Ecto neural progenitor cell (in vitro differentiated cells): ENCODE measurements at places on chromosomes 3 and 15.

GRCh38 chr3:171108066-171108465, 81.5 kb upstream of the SLC2A2 start:
- DNase-seq = no peak

GRCh38 chr3:76566211-76566534, 473.7 kb upstream of the ROBO2 start:
- no peak for DNase-seq

GRCh38 chr15:73593304-73594074, 39.7 kb downstream of the NPTN start:
- DNase-seq = no peak

- no peak for DNase-seq
Observed at GRCh38 chr15:62559381-62559733, 394.3 kb upstream of the C2CD4B start.

DNA sequence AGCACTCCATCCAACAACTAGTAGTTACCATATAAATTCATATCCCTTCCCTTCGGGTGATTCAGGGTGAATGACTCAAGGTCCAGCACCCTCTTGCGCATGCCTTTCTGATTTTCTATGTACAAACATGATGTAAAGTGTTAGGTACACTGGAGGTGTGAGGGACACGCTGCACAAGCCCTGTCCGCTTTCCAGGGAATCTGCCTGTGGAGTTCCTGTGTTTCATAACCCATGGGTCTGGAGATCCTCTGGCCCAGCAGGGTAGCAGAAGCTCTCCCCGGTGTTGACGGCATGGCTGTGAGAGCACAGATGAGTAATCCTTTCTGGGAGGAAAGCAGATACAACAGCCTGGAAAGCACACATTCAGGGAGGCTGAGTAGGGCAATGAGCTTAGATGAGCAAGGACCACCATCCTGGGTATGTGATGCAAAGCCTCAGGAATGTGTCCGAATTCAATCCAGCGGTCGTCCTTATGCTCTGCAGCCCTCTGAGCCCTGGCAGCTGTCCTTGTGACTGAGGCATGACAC, 142.9 kb upstream of the TP63 start:
- DNase-seq = no peak

GRCh38 chr3:193874997-193875593, 260.9 kb upstream of the HES1 start:
- no peak for DNase-seq

DNA sequence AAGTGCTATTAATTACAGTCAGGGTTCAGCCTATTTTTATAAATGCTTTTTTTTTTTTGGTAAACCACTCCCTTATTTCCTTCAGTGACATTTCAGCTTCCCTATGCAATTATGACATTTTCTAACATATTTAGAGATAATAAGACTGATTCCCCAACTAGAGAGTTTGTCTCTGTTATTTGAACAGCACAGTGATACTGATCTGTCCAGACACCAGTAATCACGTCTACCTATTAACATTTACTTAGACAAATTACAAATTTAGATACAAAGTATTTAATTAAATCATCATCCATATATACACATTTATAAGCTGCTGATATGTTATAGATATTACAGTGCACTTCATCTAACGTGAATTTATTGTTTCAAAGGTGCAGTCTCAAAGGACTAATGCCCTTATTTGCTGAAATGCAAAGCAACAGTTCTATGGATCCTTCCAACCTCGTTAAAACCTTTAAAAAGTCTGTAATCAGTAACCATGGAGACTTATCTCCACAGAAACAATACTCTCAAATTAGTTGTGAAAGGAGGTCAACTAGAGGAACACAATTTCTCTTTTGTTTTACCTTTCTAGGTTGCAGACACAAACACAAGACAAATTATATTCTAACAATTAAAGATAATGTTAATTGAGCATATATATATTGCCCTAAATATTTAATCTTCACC, 1531.1 kb downstream of the SI start:
- no peak for DNase-seq

DNA sequence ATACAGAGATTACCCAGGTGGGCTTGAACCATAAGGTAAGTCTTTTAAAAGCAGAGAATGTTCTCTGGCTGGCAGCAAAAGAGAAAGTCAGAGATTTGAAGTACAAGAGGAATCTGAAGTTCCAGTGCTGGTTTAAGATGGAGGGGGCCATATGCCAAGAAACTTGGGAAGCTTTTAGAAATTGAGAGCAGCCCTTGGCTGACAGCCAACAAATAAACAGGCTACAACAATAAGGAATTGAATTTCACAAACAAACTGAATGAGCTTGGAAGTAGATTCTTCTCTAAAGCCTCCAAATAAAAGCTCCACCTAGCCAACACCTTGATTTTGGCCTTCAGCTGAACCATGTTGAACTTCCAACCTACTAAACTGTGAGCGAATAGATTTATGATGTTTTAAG, 85.7 kb downstream of the TRIM42 start:
- DNase-seq = no peak

- no peak for DNase-seq
Observed at GRCh38 chr3:55658690-55659562, 171.8 kb upstream of the WNT5A start.

- no peak for DNase-seq
Observed at GRCh38 chr15:59276225-59277178, 69.9 kb downstream of the LDHAL6B start.

GRCh38 chr3:78571486-78571885, 1196.3 kb downstream of the ROBO1 start:
- DNase-seq = no peak

DNA sequence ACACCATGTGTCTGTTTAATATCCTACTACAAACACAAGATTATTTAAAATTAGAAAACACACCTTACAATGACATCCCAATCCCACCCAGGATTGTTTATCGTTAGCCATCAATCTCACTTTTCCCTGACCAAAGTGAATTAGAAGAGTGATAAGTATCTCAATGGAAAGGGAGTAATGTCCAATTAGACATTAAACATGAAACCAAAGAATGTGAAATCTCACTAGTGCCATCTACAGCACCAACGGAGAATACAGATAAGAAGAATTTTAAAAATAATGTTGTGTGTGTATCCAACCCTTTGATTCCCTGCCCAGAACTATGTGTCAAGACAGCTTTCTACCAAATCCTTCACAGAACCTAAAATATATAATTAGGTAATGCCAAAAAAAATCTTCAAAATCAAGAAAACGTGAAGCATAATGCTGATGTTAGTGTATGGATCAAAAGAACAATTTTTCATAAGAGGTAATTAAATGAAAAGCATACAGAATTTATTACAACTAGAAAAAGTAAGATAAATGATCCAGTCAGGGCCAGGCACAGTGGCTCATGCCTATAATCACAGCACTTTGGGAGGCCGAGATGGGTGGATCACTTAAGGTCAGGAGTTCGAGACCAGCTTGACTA, 64.2 kb downstream of the SCAPER start:
- no peak for DNase-seq

DNA sequence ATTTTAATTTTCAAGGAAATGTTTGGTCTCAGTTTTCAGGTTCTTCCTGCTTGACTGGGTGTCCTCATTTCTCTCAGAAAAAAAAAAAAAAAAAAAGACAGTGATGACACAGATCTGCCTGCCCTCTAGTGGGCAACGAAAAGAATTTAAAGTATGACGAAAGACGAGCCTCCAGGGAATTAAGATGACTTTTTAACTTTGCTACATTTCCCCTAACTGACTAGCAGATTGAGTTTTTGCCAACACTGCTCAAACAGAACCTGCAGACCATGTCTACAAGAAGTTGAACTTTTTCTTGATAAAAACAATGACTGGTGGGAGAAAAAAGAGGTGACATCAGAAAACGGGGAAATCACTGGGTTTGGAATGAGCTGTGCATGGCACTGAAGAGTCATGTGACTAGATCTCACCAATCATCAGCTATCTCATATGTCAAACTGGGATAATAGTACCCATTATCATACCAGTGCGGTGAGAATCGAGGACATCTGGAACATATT, 40.8 kb downstream of the EOMES start:
- no peak for DNase-seq

- DNase-seq = no peak
Observed at GRCh38 chr3:25849641-25850385, 59.9 kb downstream of the OXSM start.

DNA sequence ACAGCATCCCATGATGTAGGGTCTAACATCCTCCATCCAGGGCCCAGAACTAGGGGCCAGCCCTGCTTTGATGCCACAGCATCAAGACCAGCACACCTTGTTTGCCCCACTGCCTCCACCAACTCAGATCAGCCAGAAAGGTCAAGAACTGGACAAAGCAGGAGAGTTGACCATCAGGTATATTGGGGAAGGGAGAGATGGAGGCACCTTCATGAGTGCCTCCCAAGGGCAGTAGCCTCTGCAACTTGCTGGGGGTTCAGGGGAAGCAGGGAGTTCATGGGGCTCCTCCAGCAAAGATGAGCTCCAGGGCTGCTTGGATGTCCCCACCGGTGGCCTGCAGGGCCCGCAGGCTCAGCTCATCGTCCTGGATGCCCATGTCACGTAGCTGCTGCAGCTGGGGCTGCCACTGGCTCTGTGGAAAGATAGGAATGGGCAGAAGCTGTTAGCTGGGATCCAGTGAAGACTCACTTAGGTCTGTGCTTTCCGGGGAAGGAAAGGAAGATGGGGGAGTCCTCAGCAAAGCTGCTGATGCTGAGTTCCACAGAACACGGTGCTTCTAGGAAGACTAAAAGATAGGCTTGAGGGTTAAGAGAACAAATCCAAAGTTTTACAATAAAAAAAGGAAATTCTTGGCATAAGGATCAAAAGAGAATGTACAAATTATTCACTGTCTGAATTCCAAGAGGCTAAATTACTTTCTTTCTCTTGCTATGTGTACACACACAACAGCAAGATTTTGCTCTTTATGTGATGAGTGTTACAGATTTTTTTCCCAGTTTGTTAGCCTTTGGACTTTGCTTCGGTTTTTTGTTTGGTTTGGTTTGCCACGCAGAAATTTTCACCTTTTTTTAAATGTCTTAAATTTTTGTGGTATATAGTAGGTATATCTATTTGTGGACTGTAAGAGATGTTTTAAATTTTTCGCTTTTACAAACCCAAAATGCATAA, 12.3 kb upstream of the SEMA7A start:
- no peak for DNase-seq

DNA sequence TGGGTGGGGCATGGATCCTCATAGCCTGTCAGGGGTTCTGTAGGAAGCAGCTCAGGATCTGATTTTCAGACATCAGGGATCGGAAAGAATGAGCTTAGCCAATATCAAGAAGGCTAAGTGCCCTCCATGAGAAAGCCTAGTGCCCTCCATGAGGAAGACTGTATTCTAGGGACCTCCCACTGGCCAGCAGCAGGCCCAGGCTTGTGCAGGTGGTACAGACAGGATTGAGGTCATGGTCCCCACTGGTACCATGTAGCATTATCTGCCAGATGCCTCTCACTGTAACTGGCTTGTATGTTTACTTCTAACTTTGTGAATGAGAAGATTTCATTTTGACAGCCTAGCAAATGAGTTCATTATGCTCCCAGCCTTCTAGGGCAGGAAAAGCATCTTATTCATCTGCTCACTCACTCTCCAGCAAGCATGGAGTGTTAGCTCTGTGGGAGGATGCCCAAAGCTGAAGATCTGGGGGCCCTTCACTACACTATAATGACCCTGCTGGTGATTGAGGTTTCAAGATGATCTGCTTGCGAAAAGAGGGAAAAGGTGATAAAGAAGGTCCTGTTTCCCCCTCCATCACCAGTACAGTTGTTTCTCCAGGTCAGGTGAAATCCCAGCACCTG, 7.5 kb downstream of the EPHB1 start:
- no peak for DNase-seq

- DNase-seq = peak; percentile 36
Observed at GRCh38 chr3:126424039-126424717, 29.5 kb downstream of the CFAP100 start.

DNA sequence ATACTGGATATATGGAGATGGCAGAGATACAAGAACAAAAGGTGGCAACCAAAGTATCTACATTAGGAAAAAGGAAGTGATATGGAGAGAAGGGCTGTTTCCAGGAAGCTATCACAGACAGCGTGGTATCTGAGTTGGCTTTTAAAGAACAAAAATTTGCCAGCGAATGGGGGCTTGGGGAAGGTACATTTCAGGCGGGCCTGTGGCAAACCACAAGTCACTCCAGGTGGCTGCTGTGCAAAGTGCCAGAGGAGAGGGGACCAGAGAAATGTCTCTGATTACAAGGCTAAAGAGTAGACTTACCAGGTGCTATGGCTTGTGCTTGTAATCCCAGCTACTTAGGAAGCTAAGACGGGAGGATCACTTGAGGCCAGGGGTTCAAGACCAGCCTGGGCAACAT, 91.1 kb downstream of the MSL2 start:
- no peak for DNase-seq

GRCh38 chr3:44227632-44228031, 14.1 kb upstream of the TOPAZ1 start:
- DNase-seq = no peak

- DNase-seq = no peak
Observed at GRCh38 chr3:12944849-12945248, 103.5 kb upstream of the RPL32 start.

GRCh38 chr15:74950078-74950908, 6.3 kb downstream of the RPP25 start:
- DNase-seq = peak; percentile 82

DNA sequence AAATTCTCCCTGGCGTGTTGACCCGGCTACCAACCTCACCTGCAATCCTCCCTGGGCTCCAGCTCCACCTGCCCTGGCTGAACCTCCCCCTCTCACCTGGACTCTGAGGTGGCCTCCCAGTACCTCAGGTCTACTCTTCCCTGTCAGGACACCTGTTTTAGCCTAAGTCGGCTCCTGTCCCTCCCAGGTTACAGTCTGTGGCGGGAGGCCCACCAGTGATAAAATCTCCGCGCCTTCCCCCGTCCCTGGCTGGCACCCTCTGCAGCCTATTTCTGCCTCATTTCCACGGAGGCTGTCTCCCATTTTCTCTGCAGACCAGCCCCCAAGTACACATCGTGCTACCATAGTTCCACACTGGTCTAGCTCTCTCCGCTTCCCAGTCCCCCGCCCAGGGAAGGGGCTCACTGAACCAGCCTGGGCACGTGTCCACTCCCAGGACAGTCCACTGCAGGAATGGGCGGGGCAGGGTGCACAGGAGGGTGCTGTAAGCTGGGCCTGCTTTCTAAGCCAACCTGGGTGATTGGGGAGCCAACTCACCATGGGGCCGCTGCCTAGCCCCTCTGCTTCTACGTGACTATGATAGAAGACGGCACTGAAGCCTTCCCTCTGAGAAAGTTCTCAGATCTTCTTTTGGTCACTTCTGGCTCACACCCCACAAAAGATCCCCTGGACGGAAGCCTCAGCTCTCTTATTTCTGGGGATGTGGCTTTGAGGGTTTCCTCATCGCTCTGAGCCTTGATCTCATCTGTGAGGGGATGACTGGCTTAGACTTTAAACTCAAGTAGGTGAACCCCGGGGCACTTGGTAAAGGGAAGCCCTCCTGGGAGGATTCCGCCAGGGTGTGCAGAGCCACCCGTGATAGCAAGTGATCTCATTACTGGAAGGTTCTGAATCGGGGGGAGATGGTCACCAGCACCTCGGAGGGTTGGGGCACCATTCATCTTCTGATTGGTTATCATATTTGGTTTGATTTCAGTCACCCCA, 96.6 kb downstream of the NSMCE3 start:
- no peak for DNase-seq

GRCh38 chr3:134255404-134255803, 4.7 kb upstream of the RYK start:
- DNase-seq = no peak

- no peak for DNase-seq
Observed at GRCh38 chr15:60091157-60091556, 87.0 kb downstream of the FOXB1 start.
